ENCODE measurements at places on chromosomes 4 and X.

DNA sequence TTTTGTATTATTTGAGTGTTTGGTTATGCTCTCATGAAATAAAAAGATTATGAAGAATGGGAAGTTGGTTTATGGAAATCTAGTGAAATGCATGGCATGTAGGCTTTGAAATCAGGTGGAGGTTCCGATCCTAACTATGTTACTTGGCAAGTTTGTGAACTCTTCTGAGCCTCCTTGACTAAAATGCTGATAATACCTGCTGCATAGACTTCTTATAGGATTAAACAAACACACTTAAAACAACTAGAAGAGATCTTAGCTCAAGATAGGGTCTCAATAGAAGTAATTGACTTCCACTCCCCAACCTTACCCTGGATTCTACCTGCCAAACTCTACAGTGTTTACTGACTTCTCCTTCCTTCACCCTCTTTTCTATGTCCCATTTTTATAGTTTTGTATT is 22.2 kb upstream of the TLR2 start:
- DNase-seq = no peak

- DNase-seq = no peak
Observed at GRCh38 chrX:105018865-105019264, 201.6 kb downstream of the TEX13A start.

- no peak for DNase-seq
Observed at GRCh38 chr4:138912704-138913340, 102.8 kb upstream of the NOCT start.

DNA sequence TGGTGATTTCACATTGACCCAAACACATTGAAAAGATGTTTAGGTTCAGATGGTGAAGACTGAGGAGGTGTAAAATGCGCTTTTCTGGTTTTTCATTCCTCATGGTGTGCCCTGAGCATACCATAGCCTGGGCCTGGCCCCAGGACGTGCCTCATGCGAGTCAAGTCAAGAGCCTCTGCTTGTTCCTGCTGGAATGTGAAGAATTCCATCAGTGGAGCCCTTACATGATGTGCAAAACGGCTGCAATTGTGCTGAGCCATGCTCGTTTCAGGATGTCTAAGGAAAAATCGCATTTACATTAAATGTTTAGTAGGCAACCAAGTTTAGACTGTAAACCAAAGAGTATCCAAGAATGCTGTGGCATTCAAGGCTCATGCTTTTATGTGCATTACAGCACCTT is 34.9 kb downstream of the GYG2 start:
- no peak for DNase-seq

DNA sequence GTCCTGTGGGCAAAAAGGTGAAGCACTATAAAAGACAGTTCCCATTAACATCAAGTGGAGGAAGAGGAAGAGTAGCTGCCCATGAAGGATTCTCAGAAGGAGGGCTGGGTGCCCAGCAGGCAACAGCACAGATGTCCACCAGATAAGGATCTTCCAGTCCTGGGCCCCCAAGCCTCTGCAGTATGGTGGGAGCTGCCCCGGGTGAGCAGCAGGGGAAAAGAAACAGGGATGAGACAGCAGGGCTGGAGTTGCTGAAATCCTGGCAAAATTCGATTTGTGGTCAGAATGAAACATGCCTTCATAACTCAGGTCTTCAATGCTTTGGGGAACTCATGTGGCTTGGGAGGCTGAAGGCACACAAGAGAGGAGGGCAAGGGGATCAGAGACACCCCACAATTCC is 94.6 kb downstream of the RASL11B start:
- DNase-seq = no peak

GRCh38 chrX:123188081-123188480 is 4.0 kb downstream of the GRIA3 start:
- no peak for DNase-seq

DNA sequence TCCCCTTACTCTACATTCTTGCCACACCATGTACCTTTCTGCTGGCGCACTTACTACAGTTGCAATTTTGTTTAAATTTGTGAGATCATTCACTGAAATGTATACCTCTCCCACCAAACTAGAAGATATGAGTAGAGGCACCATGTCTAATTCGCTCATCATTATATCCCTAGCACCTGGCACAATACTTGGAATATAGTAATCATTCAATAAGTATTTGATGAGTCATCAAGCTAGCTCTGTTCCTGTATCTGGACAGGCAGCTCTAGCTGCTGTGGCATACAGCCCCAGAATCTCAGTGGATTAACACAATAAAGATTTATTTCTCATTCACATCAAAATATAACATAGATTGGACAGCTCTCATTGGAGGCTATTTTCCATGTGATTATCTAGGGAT is 245.9 kb downstream of the IDS start:
- DNase-seq = no peak

GRCh38 chr4:152534541-152535359 is 1.1 kb downstream of the FBXW7 start:
- DNase-seq = peak; percentile 95

GRCh38 chrX:153499876-153500275 is 5.1 kb downstream of the BGN start:
- DNase-seq = no peak

GRCh38 chrX:87475793-87476192 is 41.8 kb upstream of the KLHL4 start:
- no peak for DNase-seq

DNA sequence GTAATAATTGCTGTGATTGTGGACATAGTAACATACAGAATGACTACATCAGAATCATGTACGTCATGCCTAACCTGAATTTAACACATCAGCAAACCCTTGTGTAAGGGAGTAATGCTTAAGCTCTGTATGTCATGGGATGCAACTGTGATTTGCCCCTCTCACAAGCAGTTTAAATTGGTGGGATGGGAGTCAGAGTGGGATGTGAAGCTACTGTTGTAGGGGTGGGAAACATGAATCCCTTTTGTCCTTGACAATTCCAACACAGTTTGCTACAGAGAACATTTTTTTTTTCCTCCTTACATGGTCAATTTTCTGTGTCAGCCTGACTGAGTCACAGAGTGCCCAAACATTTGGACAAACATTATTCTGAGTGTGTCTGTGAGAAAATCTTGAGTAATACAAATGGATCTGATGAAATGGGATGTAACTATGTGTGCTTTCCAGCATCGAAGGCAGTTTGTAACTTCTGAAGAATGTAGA is 392.8 kb downstream of the GPM6A start:
- DNase-seq = no peak

DNA sequence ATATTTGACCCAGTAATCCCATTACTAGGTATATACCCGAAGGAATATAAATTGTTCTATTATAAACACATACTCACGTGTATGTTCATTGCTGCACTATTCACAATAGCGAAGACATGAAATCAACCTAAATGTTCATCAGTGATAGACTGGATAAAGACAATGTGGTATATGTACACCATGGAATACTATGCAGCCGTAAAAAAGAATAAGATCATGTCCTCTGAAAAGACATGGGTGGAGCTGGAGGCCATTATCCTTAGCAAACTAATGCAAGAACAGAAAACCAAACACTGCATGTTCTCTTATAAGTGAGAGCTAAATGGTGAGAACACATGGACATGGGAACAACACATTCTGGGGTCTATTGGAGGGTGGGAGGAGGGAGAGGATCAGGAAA is 36.5 kb downstream of the NUDT9 start:
- no peak for DNase-seq

- no peak for DNase-seq
Observed at GRCh38 chr4:156073976-156074375, 120.3 kb upstream of the CTSO start.
